Activated naive CD8-positive, alpha-beta T cell treated with anti-CD3 and anti-CD28 coated beads, Interleukin-2, amount 50 U/mL, for 16 hours (primary cell): ENCODE measurements at places on chromosomes 5 and 9.

DNA sequence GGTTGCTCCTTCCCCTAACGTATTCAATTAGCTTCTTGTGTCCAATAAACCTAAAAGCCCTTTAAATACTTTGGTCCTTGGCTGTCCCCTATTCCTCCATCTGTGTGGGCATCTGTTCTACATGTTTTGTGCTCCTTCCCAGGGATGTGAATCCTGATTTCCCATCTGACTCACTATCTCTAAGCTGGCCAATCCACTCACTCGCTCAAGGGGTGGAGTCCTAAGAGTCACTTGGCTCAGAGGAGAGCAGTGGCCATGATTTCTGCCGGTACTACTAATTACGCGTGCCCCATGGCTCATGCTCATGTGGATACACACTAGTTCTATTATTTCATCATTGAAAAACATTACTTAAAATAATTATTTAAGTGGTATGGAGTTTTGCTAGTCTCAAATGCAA lies 89.6 kb downstream of the TAF11L14 start:
- DNase-seq, result no peak

- DNase-seq, result no peak
Measured at GRCh38 chr9:110047232-110047954, 160.6 kb downstream of the C9orf152 start.

DNA sequence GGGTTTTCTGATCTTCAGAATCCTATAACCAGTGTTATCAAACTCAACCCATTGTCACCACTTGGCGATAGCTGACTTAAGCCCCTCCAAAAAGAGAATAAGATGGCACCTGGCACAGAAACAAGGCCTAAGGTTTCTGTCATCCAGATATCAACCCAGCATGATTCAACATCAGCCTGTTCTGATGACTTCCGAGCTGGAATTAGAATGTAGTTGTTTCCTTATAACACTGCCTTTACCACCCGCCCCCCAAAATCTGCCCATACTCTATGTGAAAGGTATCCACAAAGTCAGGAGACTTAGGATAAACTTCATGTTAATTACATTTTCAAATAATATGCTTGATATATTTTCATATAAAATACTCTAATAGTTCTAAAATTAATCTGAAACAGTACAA lies 5.2 kb downstream of the KLF9 start:
- no peak for DNase-seq

GRCh38 chr5:166708291-166708690 lies 1583.2 kb upstream of the WWC1 start:
- DNase-seq, result no peak

GRCh38 chr5:456351-457194 lies 13.6 kb downstream of the EXOC3 start:
- no peak for DNase-seq

DNA sequence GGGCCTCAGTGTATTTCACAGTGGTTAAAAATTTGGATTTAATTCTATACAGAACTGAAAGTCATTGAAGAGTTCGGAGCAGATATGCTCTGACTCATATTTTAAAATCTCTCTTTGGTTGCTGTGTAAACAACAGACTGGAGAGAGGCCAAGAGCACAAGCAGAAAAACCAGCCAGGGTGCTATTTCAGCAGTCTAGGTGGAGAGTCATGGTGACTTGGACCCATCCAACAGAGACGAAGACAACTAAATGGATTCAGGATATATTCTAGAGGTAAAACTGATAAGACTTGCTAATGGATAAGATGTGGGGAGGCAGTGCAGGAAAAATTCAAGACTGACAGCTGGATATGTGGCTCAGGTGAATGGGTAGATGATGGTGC lies 168.9 kb downstream of the MAPKAP1 start:
- no peak for DNase-seq
